ENCODE measurements at places on chromosomes 1 and 21. TPM values are rescaled to one million over a fixed set of nuclear protein-coding genes. Genes with fewer than 3 reads are reported as not detected.
A peak's percentile ranks its signal among the peaks of the same experiment; 100 is the strongest.

Gene LRRN2
- polyA plus RNA-seq: not detected

Gene MATN1
- polyA plus RNA-seq: not detected

GRCh38 chr1:226201029-226201593 lies 14.6 kb upstream of the ACBD3 start:
- no peak for DNase-seq
- H3K4me3 ChIP-seq: no peak overlapping the region
- no peaks in the 10 kb centered on the region for H3K36me3 ChIP-seq
- H3K27ac ChIP-seq: no peak overlapping the region
- H3K4me1 ChIP-seq: peaks cover 6% of the 10 kb centered on the region
- H3K27me3 ChIP-seq: no peaks in the 10 kb centered on the region

- DNase-seq: no peak
- no peak overlapping the region for H3K4me3 ChIP-seq
- peaks cover 33% of the 10 kb centered on the region for H3K4me1 ChIP-seq
- peaks cover 70% of the 10 kb centered on the region for H3K36me3 ChIP-seq
- no peak overlapping the region for H3K27ac ChIP-seq
- no peaks in the 10 kb centered on the region for H3K27me3 ChIP-seq
These were observed 23.9 kb downstream of the TRPM2 start for GRCh38 chr21:44377201-44377921.

DNA sequence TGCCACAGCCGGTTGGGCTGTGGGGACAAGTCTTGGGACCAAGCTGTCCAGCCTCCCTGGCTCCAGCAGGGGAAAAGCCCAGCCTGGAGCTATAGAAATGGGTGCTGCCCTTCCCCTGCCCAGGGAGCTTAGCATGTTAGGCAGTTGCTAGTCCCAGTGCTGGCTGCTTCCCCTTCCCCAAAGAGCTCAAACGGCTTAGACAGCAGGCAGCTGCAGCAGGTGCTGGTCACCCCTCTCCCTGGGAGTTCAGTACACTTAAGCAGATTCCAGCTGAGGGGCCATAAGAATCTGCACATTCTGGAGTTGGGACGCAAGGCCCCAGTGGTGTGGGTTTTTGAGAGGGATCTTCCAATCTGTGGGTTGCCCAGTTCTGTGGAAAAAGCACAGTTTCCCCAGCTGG lies 11.1 kb upstream of the REG4 start:
- H3K36me3 ChIP-seq: no peaks in the 10 kb centered on the region
- no peaks in the 10 kb centered on the region for H3K27me3 ChIP-seq
- no peak for DNase-seq
- H3K27ac ChIP-seq: no peak overlapping the region

- H3K4me3 ChIP-seq: no peak overlapping the region
- H3K27me3 ChIP-seq: no peaks in the 10 kb centered on the region
- DNase-seq: no peak
- H3K36me3 ChIP-seq: no peaks in the 10 kb centered on the region
These were observed 281.1 kb downstream of the NPHP4 start for GRCh38 chr1:5711079-5711478.

GRCh38 chr1:224499204-224499603 lies 64.6 kb upstream of the WDR26 start:
- H3K27me3 ChIP-seq: no peaks in the 10 kb centered on the region
- H3K4me1 ChIP-seq: peaks cover 71% of the 10 kb centered on the region
- H3K27ac ChIP-seq: peak overlapping the region; percentile 96
- H3K36me3 ChIP-seq: no peaks in the 10 kb centered on the region

- no peak overlapping the region for H3K27ac ChIP-seq
- no peak for DNase-seq
- H3K36me3 ChIP-seq: peaks cover 9% of the 10 kb centered on the region
- peaks cover 17% of the 10 kb centered on the region for H3K4me1 ChIP-seq
- H3K27me3 ChIP-seq: no peaks in the 10 kb centered on the region
- no peak overlapping the region for H3K4me3 ChIP-seq
These were observed 13.2 kb upstream of the UBE4B start for GRCh38 chr1:10019561-10019960.

GRCh38 chr1:203082231-203082505 lies 3.6 kb downstream of the MYOG start:
- H3K4me1 ChIP-seq: peaks cover 30% of the 10 kb centered on the region
- no peaks in the 10 kb centered on the region for H3K27me3 ChIP-seq
- no peak overlapping the region for H3K27ac ChIP-seq
- H3K4me3 ChIP-seq: no peak overlapping the region
- no peak for DNase-seq

- H3K27ac ChIP-seq: peak overlapping the region; percentile 62
- H3K36me3 ChIP-seq: no peaks in the 10 kb centered on the region
- no peaks in the 10 kb centered on the region for H3K27me3 ChIP-seq
These were observed 32.2 kb upstream of the IL20 start for GRCh38 chr1:206833106-206833680.

DNA sequence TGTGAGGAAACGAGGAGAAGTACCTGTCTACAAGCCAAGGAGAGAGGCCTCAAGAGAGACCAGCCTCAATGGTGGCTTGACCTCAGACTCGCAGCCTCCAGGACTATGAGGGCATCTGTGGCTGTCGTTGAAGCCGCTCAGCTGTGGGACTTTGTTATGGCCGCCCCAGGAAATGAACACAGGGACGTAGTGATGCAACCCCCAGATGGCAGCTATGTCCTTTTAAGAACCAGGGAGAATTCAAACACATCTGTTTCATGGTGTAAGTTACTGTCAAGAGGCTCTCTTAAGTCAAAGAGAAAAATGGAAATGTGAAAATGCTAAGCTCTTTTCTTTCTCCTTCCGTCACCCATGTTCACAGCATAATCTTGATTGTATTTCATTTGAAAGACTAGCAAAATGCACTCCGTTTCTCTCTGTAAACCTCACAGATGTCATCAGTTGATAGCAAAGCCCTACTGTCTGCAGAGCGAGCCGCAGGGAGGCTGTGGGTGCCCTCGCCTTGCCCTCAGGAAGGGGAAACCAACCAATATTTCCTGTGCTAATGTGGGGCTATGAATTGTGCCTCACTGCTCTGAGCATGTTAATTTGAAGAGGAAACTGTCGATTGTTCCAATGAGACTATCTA lies 21.3 kb downstream of the UBASH3A start:
- H3K27ac ChIP-seq: no peak overlapping the region
- no peak for DNase-seq
- H3K4me1 ChIP-seq: peaks cover 19% of the 10 kb centered on the region
- no peak overlapping the region for H3K4me3 ChIP-seq
- H3K36me3 ChIP-seq: no peaks in the 10 kb centered on the region

GRCh38 chr1:185864331-185864730 lies 130.1 kb downstream of the HMCN1 start:
- no peak overlapping the region for H3K27ac ChIP-seq
- H3K4me1 ChIP-seq: no peaks in the 10 kb centered on the region
- no peak for DNase-seq

- no peak overlapping the region for H3K4me3 ChIP-seq
- H3K27me3 ChIP-seq: no peaks in the 10 kb centered on the region
These were observed 250.0 kb upstream of the NFIA start for GRCh38 chr1:60832367-60832766.

DNA sequence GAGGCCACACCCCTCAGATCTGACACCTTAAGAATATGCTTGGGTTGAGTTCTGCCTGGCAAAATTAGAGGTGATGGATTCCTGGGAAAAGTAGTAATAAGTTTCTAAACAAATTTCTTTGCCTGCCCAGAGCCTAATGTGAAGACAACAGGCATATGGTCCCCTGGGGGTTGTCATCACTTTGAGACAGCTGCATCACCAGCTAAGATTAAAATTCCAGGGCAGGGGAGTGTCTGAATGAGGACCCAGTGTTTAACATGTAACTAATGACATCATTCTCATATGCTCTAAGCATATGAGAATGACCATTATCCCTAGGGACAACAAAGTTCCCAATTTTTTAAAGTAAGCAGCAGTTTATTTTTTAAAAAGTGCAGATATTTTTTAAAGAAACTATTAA lies 432.2 kb downstream of the PCP4 start:
- no peak overlapping the region for H3K27ac ChIP-seq
- no peaks in the 10 kb centered on the region for H3K27me3 ChIP-seq
- H3K4me3 ChIP-seq: no peak overlapping the region
- no peaks in the 10 kb centered on the region for H3K4me1 ChIP-seq
- H3K36me3 ChIP-seq: no peaks in the 10 kb centered on the region

GRCh38 chr1:50454911-50455310 lies 31.7 kb upstream of the DMRTA2 start:
- no peak for DNase-seq
- H3K4me1 ChIP-seq: peaks cover 20% of the 10 kb centered on the region
- no peaks in the 10 kb centered on the region for H3K27me3 ChIP-seq
- H3K36me3 ChIP-seq: peaks cover 15% of the 10 kb centered on the region
- no peak overlapping the region for H3K27ac ChIP-seq
- H3K4me3 ChIP-seq: no peak overlapping the region
